ENCODE measurements at places on chromosomes 6 and 20. TPM values are rescaled to one million over a fixed set of nuclear protein-coding genes. Genes with fewer than 3 reads are reported as not detected.

The OR2H2 gene
- total RNA-seq, result not detected

The YWHAB gene
- total RNA-seq, result 213 TPM

The TINAG gene
- not detected for total RNA-seq

The CGAS gene
- total RNA-seq, result 6.3 TPM

The HEY2 gene
- not detected for total RNA-seq

The GMDS gene
- 17.2 TPM for total RNA-seq

The TXLNB gene
- total RNA-seq, result not detected

The KIF6 gene
- total RNA-seq, result 0.14 TPM

The COMMD7 gene
- total RNA-seq, result 34.7 TPM

The GRIK2 gene
- total RNA-seq, result not detected

The PTPRA gene
- 36.5 TPM for total RNA-seq
